Stimulated activated CD8-positive, alpha-beta memory T cell treated with anti-CD3 and anti-CD28 coated beads, Interleukin-7, amount 100 ng/mL, for 24 hours (primary cell): ENCODE measurements at places on chromosomes 12 and 14.

DNA sequence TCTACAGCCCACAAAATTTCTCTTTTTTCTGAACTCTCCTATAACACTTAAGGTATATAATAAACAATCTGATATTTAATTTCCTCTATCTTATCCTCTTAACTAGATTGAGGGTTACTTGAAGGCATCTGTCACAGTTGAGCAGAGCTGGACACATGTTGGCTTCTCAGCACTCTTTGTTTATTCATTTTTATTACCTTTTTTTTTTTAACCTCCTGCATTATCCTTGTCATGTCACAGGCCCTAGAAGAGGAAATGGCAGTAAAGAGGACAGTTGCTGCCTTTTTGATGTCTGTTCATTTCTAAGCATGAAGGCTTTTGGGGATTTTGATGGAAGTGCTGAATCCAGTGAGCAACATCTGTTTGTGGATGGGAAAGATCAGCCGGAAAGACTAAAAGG is 32.5 kb upstream of the EVL start:
- no peak for DNase-seq

GRCh38 chr12:51390891-51391282 is 319 bp downstream of the GALNT6 start:
- no peak for DNase-seq

GRCh38 chr12:80714055-80714454 is 2.7 kb upstream of the MYF5 start:
- DNase-seq = no peak

DNA sequence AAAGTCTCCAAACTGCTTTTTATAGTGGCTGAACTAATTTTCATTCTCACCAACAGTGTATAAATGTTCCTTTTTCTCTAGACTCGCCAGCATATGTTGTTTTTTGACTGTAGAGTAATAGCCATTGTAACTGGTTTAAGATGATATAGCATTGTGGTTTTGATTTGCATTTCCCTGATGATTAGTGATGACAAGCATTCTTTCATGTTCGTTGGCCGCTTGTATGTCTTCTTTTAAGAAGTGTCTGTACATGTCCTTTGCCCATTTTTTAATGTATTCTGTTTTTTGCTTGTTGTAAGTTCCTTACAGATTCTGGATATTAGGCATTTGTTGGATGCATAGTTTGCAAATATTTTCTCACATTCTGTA is 404.9 kb downstream of the FLRT2 start:
- no peak for DNase-seq

DNA sequence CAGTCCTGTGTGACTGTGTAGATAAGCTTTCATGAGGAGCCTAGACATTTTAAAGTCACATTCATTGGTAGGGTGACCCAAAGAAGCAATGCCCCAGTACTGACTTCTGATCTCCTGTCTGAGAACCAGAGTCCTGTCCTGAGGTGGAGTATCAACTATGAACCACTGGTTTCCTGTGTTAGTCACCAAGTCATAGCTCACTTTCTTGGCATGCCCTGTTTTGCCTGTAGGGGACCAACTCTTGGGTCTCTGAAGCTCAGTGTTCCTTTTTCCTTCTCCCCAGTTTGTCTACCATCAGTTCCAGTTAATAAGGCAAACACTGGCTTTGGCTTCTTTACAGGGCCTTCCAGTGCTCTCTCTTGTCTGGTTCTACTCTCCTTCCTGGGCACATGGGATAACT is 97.4 kb downstream of the C12orf75 start:
- no peak for DNase-seq

GRCh38 chr12:122265476-122265875 is 818 bp downstream of the VPS33A start:
- DNase-seq = no peak

- DNase-seq = no peak
These were observed 450.0 kb downstream of the FOXG1 start for GRCh38 chr14:29216268-29217232.

GRCh38 chr12:122681814-122682213 is 21.3 kb downstream of the HCAR2 start:
- DNase-seq = no peak

- DNase-seq = no peak
These were observed 148.9 kb downstream of the CHST11 start for GRCh38 chr12:104605685-104606084.

GRCh38 chr12:111870216-111870615 is 28.2 kb downstream of the MAPKAPK5 start:
- no peak for DNase-seq

DNA sequence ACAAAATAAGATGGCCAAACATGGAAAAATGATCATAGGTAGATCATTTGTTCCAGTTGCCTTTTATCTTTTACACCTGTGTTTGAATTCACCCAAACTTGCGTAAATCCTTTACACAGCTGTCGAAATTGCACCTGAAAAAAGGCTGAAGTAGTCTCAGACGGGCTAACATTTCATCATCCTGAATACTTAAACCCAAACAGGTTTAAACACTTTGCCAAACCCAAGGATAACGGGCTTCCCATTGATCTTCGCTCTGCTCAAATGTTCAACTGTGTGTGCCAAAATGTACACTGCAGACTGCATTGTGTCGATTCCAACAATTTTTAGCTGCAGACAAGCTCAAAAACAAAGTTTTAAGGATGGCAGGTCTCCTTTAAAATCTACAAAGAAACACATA is 288.7 kb upstream of the DDHD1 start:
- DNase-seq = no peak
